Fibroblast of skin of back (primary cell): ENCODE measurements at places on chromosomes 4 and X.

DNA sequence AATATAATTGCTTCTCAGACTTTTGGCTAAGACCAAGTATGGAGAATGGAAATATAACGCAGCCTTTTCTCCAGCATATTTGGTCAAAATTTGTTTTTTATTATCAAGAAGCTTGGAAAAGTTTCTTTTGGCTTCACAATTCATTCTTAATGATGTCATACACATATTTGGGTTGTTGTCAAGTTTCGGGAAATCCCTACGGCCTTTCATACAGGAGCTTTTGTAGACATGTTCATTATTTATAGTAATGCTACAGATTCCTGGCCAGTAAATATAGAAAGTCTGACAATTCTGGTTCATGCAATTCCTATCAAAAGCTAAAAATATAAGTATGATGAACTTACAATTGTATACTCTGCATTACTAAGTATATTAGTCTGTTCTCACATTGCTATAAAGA lies 112.9 kb downstream of the IRF2 start:
- DNase-seq = peak; percentile 59

- no peak for DNase-seq
Observed at GRCh38 chrX:19789376-19789775, 98.0 kb downstream of the SH3KBP1 start.

GRCh38 chr4:1302159-1302558 lies 12.5 kb downstream of the MAEA start:
- no peak for DNase-seq

DNA sequence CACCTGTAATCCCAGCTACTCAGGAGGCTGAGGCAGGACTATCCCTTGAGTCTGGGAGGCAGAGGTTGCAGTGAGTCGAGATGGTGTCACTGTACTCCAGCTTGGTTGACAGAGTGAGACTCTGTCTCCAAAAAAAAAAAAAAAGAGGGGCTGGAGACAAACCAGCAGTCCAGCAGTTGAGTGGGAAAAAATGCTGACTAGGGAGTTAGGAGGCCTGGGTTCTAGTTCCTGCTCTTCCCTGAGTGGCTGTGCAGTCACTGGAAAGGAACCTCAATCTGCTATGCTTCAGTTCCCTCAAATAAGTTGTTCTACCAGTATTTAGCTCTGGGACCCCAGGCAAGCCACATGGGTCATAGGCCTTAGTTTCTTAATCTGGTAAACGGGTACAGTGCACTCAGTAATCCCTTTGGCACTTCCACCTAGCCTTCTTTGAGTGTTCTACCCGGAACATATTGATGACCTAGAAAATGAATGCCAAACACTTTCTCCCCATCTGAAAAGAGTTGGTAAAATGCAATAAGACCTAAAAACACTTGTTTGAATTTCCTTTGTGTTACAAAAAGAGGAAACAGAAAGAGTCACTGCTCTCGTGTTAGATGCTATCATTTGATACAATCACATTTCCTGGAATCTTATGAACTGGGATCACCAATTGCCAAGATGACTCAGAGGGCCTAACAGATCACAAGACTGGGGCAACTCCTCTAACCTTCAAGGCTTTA lies 99.3 kb upstream of the EGFL6 start:
- peak; percentile 62 for DNase-seq

GRCh38 chr4:67891645-67892044 lies 7.8 kb upstream of the TMPRSS11D start:
- no peak for DNase-seq

DNA sequence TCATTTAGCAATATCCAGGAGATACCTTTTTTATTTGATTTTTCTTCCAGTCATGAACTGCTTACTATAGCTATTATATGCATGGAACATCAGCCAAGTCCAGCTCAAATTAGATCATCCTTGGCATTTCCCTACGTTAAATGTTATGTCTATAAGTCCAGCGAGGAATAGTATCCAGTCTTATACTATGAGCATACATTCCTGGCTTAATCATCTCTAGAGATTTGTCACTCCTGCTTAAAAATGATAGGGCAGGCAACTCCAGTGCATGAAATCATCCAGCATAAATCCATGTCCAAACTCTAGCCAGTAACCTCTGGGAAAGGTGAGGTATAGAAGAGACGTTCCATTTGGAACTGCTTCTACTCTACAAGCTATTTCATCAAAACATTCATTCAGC lies 126.7 kb upstream of the VCX2 start:
- DNase-seq = peak; percentile 72
